A549 treated with RU486 at 1 μM for 4 hours (cell line): ENCODE measurements at places on chromosomes 5 and 9. TPM values are rescaled to one million over a fixed set of nuclear protein-coding genes. Genes with fewer than 3 reads are reported as not detected.

MCC gene
- 0.16 to 0.39 TPM (median 0.26 TPM) in 5 replicates for total RNA-seq

FAM153A gene
- total RNA-seq, result not detected in 5 replicates

TOR1A gene
- 61.3 to 67.8 TPM (median 63.2 TPM) in 5 replicates for total RNA-seq

PCDHGA3 gene
- 0.03 TPM in 1 of 5 replicates, not detected in the others for total RNA-seq

BTNL9 gene
- 0.57 to 1.3 TPM (median 0.74 TPM) in 5 replicates for total RNA-seq

ADGRV1 gene
- 0.42 to 1.1 TPM (median 0.82 TPM) in 5 replicates for total RNA-seq

PDCD1LG2 gene
- 0.24 to 0.43 TPM (median 0.40 TPM) in 5 replicates for total RNA-seq

ANKRD55 gene
- total RNA-seq, result not detected in 5 replicates

GLIPR2 gene
- 7.7 to 10.4 TPM (median 8.7 TPM) in 5 replicates for total RNA-seq

STKLD1 gene
- 0.08 to 1.4 TPM (median 0.67 TPM) in 5 replicates for total RNA-seq

GPR151 gene
- not detected in 5 replicates for total RNA-seq

ENTR1 gene
- total RNA-seq, result 65.7 to 78.4 TPM (median 75.3 TPM) in 5 replicates

SPAG8 gene
- 0.26 to 0.47 TPM (median 0.41 TPM) in 5 replicates for total RNA-seq

TMEM171 gene
- total RNA-seq, result 3.6 to 7.2 TPM (median 6.3 TPM) in 5 replicates

SERF1A gene
- 0.98 to 2.2 TPM (median 1.3 TPM) in 5 replicates for total RNA-seq

OLFM1 gene
- total RNA-seq, result 8.9 to 10.1 TPM (median 9.9 TPM) in 5 replicates

ROR2 gene
- 0.67 to 2.2 TPM (median 1.5 TPM) in 5 replicates for total RNA-seq

PKD2L2 gene
- total RNA-seq, result not detected in 5 replicates

SHOC1 gene
- not detected in 5 replicates for total RNA-seq

PCDHA1 gene
- total RNA-seq, result 0.15 to 0.34 TPM (median 0.21 TPM) in 4 of 5 replicates, not detected in the other

NREP gene
- 2.3 to 3.3 TPM (median 2.5 TPM) in 5 replicates for total RNA-seq

NUTM2F gene
- not detected in 5 replicates for total RNA-seq

NPDC1 gene
- total RNA-seq, result 37.1 to 85.1 TPM (median 73.1 TPM) in 5 replicates

LVRN gene
- total RNA-seq, result 0.07 to 0.27 TPM (median 0.09 TPM) in 3 of 5 replicates, not detected in the others

MTX3 gene
- total RNA-seq, result 3.0 to 6.9 TPM (median 5.9 TPM) in 5 replicates

PCDHA9 gene
- total RNA-seq, result 0.04 TPM in 1 of 5 replicates, not detected in the others

F2RL2 gene
- 3.3 to 6.3 TPM (median 5.3 TPM) in 5 replicates for total RNA-seq

CCDC192 gene
- not detected in 5 replicates for total RNA-seq

IL9 gene
- not detected in 5 replicates for total RNA-seq

TMEM174 gene
- total RNA-seq, result not detected in 5 replicates

TEX48 gene
- total RNA-seq, result not detected in 5 replicates

TAF1L gene
- total RNA-seq, result 0.02 TPM in 1 of 5 replicates, not detected in the others

NR4A3 gene
- 1.1 to 3.5 TPM (median 2.6 TPM) in 5 replicates for total RNA-seq

SMIM3 gene
- total RNA-seq, result 3.4 to 4.1 TPM (median 4.0 TPM) in 5 replicates

F2R gene
- total RNA-seq, result 28.7 to 56.8 TPM (median 53.2 TPM) in 5 replicates

ADGRD2 gene
- total RNA-seq, result not detected in 5 replicates
